ENCODE measurements at places on chromosomes 13 and 19.

GRCh38 chr19:49779731-49780555, 13.1 kb downstream of the AP2A1 start:
- no peak for DNase-seq

GRCh38 chr19:40341601-40342482, 6.4 kb downstream of the C19orf47 start:
- no peak for DNase-seq

DNA sequence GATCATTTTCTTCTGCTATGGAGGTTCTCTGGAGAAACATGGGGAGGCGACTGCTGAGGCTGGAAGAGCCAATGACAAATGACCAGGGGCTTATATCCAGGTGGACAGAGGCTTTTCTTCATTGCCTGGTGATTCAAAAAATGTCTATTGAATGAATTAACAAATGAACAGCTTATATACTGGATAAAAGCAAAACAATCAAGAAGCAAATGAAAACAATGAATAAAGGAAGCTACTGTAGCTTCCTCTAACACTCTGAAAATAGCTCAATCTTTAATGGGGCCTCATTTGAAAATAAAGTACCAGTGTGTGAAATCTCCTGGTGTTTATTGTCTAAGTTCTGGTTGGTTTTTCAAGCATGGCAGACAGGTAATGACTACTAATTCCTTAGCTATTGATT, 167.5 kb upstream of the TMTC4 start:
- DNase-seq = no peak

DNA sequence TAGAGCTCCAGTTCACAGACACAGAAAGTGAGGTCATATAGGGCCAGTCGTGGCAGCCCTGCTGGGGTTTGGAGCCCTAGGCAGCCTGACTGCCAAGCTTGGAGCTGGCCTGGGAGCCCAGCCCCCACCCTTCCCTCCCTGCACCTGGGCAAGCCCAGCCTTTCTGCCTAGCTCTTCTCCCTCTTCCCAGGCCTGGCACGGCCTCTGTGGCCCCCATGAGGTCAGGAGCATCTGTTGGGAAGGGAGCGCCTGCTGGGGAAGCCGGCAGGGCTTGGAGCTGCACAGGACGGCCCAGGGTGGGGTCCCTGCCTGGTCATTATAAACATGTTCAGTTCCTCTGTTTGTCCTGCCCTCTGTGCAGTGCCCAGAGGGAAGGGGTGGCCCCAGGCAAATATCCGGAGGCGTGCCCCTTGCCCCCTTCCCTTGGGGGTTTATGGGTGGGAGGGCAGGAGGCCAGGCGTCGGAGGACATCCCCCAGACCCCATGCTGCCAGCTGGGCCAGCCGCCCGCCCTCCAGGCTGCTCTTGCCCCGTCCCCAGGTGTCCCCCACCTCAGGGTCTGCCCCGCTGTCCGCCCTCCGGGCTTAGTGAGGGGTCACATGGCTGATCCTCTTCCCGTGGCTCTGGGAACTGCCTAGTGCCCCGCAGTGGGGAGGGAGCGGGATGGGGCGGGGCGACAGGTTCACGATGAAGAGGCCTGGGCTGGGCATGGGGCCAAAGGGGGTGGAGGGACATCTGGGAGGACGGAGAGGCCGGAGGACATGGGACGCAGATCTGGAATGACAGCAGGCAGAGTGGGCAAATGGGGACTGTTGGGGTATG, 30.0 kb upstream of the NCCRP1 start:
- DNase-seq = no peak

DNA sequence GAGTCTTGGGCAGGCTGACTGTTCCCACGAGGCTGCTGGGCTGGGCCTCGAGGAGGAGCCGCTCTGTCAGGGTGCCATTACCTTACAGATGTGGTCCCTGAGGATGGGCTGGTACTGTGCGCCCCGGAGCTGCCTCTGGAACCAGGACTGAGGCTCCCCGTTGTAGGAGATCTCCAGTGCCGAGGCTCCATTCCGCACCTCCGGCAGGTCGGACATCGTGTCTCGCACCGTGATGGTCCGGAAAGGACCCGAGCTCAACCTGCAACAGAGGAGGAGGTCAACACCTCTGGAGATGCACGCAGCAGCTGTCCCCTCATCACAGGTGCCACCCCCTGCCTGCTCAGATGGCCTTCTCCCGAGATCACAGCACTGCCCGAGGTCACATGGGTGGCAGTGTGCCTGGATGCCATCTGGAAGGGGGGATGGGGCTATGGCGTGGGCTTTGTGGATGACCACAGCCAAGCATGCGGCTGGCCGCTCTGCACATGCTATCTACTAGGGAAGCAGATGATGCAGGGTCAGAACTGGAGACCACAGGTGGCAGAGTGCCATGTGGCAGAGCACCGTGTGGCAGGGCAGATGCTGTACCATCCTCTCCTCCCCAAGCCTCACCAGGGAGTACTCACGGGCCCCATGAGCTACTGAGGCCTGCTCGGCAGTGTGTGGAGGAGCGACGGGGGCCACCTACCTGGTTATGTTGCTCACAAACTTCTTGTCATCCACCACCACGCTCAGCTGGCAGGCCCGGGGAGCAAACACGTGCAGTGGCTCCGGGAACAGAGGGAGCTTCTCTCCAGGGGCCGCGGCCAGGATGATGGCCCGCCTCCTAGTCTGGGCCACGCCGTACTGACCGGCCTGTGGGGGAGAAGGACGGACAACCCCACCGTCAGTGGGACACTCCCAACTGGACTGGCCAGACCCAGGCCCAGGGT, 18.3 kb upstream of the EIF3G start:
- DNase-seq = no peak

DNA sequence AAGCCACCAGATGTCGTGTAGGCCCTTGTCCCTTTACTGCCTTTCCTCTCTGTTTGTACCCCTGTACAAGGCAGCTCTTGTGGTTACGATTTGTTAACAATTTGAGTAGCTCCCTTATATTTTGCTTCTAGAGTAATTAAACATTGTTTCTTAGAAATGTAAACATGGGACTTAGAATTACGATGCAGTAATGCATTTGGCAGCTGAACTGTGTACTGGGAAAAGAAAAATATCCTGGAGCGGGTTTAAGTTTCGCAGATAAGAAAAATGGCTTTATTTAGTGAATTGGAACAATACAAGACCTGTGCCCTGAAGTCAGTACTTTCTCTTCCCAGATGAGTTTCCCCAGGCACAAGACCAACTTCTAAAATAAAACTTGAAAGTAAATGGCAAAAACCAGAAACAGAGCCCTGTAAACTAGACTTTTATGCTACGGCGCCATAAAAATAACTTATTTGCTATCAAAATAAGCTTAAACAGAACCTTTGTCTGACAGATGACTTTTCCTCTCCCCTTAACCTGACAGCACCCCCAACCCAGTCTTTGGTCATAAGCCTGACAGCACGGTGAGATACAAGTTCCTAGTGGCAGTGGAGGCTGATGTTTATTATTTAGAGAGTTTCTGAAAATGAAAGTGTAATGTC, 63.0 kb downstream of the LRCH1 start:
- no peak for DNase-seq

DNA sequence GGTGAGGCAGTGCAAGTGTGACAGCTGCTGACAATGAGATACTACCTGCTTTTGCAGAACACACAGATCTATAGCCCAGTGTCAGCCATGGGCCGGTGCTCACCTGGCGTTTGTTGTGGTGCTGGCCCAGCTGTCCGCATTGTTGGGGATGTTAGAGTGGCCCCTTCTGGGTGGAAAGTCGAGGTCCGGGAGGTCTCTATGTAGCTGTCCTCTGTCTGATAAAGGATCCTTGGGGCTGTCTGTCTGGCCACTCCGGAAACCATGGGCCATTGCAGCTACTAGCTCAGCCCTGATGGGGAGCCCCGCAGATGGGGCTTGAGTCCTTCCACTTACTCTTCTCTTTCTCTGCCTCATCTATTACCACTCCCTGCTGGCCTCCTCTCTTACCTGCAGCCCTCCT, 181.5 kb upstream of the TSHZ3 start:
- DNase-seq = no peak
